ENCODE measurements at places on chromosomes 11 and 22.

DNA sequence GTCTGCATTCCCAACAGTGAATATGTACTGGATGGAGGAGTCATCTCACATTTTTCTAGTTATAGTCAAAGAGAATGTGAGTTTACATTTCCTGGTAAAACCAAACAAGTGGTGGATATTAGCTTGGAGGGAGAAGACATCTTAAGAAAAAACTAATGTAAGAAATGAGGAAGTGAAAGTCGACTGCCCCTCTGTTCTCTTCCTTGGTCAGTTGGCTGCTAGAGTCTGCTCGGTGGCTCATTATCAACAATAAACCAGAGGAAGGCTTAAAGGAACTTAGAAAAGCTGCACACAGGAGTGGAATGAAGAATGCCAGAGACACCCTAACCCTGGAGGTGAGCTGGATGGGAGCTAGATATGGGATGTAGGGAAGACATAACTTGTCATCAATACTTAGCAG, 5.8 kb downstream of the SLC22A9 start:
- DNase-seq = no peak

DNA sequence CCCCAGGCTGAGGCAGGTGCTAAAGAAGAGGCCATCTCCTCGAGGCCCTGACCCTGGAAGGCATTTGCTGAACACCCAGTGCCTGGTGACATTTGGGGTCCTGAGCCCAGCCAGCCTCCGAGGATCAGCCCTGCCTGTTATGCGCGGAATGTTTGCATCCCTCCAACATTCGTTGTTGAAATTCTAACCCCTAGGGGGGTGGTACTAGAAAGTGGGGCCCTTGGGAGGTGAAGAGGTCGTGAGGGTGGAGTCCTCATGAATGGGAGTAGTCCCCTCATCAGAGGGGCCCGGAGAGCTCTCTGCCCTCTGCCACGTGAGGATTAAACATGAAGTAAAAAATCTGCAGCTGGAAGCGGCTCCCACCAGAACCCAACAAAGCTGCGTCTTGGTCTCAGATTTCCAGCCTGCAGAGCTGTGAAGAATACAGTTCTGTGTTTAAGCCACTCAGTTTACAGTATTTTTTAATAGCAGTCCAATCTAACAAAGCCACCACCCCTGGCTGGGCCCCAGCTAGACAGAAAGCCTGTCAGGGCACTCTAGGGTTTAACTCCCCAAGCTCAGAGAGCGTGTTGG, 35.3 kb upstream of the SEPTIN5 start:
- no peak for DNase-seq

DNA sequence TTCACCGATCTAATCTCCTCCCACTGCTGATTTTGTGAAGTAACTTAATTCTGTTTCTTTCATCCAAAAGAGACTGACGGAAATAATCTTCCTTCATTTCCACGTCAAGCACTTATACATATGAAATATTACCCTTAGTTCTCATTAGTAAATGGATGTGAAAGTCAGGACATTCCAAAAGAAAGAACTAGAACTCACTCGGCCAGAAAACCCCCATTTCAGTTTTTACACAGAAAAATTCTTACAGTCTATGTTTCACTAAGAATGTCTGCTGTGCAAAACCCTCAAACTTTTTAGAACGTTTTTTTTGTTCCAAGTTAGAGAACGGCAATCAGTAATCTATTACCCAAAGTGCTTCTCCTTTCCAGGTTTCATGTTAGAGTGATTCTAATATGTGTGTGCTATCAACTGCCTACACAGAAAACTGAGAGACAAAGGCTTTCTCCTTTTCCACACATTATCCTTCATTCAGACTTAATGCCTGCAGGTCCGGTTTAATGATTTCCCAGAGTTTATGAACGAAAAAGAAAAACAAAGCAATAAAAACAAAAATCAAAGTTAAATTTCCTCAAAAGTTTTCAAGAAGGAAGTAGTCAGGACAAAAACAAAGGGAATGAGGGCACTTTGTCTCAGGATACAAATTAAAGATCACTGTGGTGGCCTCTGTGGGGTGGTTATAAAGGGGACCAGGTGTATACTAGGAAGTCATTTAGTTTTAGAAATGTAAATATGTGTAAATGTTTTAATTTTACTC, 11.3 kb upstream of the SESN3 start:
- DNase-seq = no peak

- DNase-seq = no peak
These were observed 4.3 kb upstream of the SLC25A17 start for GRCh38 chr22:40823426-40823825.

GRCh38 chr11:113952070-113952469, 22.8 kb upstream of the HTR3A start:
- DNase-seq = no peak

- no peak for DNase-seq
These were observed 69.3 kb downstream of the PKNOX2 start for GRCh38 chr11:125233736-125234275.

GRCh38 chr22:25514436-25515180, 49.9 kb upstream of the GRK3 start:
- peak; percentile 28 for DNase-seq

DNA sequence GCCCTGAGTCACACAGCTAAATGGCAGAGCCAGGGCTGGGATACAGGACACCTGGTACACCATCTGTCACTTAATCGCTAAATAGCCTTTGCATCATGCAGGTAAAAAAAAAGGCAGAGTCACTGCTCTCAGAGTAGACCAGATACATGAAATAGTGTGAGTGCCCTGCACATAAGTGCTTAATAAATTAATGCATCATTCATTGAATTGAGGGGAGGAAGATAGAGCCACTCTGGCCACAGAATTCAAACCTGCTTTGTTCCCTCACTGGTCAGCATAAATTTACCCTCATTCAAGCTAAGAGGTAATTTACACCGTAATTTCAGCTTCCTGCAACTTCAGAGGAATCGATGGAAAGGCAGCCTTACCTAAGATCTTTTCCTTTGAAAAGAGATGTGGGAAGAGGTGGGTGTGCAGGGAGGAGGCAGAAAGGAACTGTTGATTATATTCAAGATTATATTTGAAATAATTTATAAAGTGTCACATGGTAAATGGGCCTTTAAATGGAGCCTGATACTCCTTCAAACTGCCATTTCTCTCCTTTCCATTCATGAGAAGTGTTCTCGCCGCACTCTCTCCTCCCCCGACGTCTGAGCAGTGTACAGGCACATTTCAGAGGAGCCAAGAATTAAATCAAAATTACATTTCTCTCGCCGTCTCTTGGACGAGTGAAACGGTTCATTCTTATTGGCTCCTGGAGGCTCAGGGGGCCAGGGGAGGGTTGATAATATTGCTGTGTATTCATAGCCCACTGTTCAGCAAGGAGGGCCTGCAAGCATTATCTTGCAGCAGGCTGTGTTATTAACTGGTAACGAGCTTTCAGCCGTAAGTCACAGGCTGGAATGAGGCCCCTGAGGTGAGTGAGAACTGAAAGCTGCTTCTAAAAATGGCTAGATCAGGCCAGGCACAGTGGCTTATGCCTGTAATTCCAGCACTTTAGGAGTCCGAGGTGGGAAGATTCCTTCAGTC, 52.2 kb upstream of the HMGXB4 start:
- no peak for DNase-seq

GRCh38 chr11:61609980-61610366, 29.1 kb upstream of the SYT7 start:
- no peak for DNase-seq

DNA sequence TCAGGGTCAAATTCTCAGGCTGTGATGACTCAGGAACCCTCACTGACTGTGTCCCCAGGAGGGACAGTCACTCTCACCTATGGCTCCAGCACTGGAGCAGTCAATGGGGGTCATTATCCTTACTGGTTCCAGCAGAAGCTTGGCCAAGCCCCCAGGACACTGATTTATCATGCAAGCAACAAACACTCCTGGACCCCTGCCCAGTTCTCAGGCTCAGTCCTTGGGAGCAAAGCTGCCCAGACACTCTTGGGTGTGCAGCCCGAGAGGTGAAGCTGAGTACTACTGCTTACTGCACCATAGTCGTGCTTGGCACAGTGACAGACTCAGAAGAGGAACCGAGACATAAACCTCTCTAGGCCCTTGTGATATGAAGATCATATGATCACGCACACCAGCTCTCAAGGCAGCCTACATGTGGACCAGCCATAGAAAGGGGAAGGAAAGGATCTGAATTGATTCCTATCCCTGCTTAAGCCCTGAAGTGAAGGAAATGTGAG, 58.2 kb downstream of the ZNF280B start:
- no peak for DNase-seq

- DNase-seq = no peak
These were observed 102.6 kb upstream of the ALDH3B2 start for GRCh38 chr11:67776852-67777520.

GRCh38 chr11:116502641-116503061, 270.1 kb downstream of the BUD13 start:
- DNase-seq = no peak

- DNase-seq = no peak
These were observed 68.6 kb downstream of the PHF21B start for GRCh38 chr22:44941207-44941606.

DNA sequence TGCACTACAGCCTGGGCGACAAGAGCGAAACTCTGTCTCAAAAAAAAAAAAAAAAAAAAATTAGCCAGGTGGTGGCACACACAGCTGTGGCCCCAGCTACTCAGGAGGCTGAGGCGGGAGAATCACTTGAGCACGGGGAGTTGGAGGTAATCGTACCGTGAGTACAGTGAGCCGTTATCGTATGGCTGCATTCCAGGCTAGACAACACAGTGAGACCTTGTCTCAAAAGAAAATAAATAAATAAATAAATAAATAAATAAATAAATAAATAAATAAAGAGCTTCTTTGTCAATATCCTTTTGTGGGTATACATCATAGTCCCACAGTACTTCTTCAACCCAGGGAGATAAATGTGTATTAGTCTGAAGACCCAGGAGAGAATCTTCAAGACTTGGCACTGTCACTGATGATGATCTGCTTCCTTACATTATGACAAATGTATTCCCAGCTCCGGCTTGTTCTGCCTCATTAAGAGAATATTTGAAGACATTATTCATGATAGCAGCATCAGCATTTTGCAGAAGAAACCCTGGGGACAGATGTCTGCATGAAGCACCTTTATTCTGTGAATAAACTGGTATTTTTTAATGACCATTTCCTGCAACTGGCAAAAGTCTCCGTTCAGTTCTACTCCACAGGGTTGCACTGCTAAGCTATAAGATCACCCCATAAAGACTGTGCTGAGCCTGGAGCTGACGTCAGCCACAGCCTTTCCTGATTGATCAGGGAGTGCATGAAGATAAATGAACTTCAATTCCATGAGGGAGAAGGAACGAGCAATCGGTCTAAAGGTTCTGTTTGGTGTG, 1.6 kb upstream of the ACY3 start:
- DNase-seq = no peak

DNA sequence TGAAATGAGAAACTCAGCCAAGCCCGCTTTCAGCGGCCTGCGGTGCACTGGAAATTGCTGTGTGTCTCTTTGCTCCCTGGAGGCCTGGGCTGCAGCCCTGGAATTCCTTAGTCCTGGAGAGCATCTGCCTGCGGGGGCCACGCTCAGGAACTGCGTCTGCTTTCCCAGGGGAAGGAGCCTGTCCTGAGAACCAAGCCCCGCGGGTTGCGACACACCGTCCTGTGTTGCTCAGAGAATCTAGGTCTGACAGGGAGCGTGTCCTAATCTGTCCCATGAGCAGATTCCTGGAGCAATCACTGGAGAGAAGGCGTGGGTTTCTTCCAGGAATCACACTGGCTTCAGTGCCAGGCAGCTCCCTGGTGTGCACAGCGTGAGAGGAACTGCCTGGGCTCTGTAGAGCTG, 708.1 kb downstream of the BRD1 start:
- DNase-seq = no peak

GRCh38 chr22:30246814-30247376, 336 bp upstream of the LIF start:
- no peak for DNase-seq

GRCh38 chr11:101862391-101863233, 52.2 kb upstream of the CEP126 start:
- peak; percentile 88 for DNase-seq

GRCh38 chr11:5700421-5701054, 10.9 kb downstream of the TRIM22 start:
- DNase-seq = no peak

GRCh38 chr22:20751185-20751851, 22.6 kb upstream of the SERPIND1 start:
- no peak for DNase-seq

DNA sequence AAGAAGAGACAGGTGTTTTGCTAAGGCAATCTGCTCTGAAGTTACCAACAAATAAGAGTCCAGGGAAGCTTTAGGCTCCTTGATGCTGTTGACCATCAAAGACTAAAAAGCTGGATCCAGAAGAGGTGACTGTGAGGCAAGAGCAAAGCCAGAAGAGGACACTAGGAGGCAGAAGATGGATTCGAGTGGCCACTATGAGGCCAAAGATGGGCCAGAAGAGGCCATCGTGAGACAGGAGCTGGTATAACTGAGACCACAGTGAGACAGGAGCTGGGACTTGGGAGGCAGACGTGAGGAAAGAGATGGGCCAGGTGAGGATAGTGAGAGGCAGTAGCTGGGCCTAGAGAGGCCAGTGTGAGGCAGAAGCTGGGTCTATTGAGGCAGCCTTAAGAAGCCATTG, 37.7 kb downstream of the OR4C45 start:
- no peak for DNase-seq

- no peak for DNase-seq
These were observed 570.3 kb downstream of the MN1 start for GRCh38 chr22:27231266-27231665.

GRCh38 chr11:73426219-73426850, 50.1 kb downstream of the RELT start:
- no peak for DNase-seq

GRCh38 chr11:115425816-115426215, 78.4 kb downstream of the CADM1 start:
- DNase-seq = no peak

- DNase-seq = peak; percentile 38
These were observed 57.5 kb downstream of the GRK3 start for GRCh38 chr22:25621986-25622385.
